ENCODE measurements at places on chromosomes 3 and 15. TPM values are rescaled to one million over a fixed set of nuclear protein-coding genes. Genes with fewer than 3 reads are reported as not detected.

FAM107A gene
- 28.8 TPM for total RNA-seq

FRMD4B gene
- 71.0 TPM for total RNA-seq

NOP10 gene
- total RNA-seq = 161 TPM

PROS1 gene
- 60.8 TPM for total RNA-seq
